ENCODE measurements at places on chromosomes 1 and 21.

- DNase-seq = no peak
Observed at GRCh38 chr1:82646888-82647287, 846.2 kb downstream of the ADGRL2 start.

DNA sequence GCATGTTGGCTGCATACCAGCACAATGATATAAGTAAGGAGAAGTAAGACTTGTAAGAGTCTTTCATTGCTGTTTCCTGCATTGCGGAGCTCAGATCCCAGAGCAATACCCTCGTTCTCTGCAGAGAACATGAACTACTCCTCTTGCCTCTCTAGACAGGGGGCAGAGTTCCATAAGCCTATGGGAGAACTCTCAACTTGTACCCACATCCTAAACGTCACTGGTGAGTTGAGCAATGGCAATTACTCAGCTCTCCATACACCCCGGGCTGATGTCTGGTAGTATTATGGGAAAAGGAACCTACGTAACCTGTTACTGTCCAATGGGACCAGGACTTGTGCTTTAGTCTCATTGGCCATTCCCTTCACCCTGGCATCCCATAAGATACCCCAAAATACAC is 27.3 kb upstream of the ZNF496 start:
- no peak for DNase-seq

DNA sequence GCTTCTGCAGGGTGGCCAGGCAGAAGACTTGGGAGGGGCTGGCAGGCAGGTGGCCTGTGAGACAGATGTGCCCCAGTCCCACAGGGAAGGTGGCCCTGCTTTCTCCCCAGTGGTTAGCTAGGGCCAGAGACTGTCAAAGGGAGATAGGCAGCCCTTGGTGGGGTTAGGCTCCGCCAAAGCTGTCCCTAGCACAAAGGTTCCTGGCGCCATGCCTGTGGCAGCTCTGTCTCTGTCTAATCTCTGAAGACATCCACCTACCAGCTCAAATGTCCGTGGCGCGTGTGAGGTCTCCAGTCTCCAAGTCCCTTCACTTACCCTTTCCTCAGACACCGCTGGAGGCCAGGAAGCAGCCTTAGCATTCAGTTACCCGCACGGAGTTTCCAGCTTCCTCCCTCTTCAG is 17.7 kb downstream of the TCP10L start:
- no peak for DNase-seq

GRCh38 chr21:26495283-26495849 is 77.7 kb downstream of the CYYR1 start:
- no peak for DNase-seq

GRCh38 chr1:93399781-93400180 is 48.1 kb upstream of the FNBP1L start:
- DNase-seq = no peak

GRCh38 chr1:54678776-54679643 is 36.7 kb upstream of the TTC4 start:
- no peak for DNase-seq

GRCh38 chr1:67159233-67159632 is 7.0 kb upstream of the IL23R start:
- peak; percentile 82 for DNase-seq

- DNase-seq = no peak
Observed at GRCh38 chr1:70143048-70143659, 62.2 kb downstream of the LRRC40 start.

GRCh38 chr1:21294266-21294989 is 4.2 kb upstream of the ECE1 start:
- peak; percentile 93 for DNase-seq

- no peak for DNase-seq
Observed at GRCh38 chr1:241702442-241703373, 50.6 kb downstream of the WDR64 start.

- peak; percentile 47 for DNase-seq
Observed at GRCh38 chr1:198925567-198925966, 286.7 kb downstream of the PTPRC start.

DNA sequence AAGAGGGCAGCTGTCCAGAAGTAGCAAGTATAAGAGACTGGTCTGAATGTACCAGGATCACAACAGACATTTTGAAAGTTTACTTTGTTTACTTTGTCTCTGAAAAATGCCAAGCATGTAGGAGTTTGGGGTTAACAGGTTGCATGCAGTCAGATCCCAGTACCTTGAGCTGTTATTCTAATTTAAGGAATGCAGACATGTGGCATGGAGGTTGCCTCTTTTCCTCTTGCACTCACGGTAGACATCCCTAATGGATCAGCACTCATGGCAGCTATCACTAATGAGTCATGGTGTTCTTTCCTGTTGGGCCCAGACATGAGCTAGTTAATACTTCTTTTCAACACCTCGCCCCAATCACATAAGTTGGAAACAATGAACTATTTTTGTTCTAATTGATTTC is 67.3 kb downstream of the GADD45A start:
- DNase-seq = no peak

DNA sequence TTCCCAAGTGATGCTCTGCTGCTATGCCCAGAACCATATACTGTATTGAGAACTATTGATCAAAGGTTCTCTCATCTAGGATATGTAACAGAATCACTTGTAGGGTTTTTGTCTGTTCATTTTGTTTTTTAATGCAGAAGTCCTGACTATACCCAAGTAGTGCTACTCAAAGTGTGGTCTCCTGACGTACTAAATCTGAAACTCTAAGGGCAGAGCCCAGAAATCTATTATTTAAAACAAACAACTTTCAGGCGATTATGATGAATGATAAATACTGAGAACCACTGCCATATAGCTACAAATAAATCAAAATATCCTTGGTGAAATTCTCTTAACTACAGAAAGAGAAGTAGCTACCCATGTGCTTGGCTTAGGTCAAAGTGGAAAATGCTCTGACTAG is 10.1 kb downstream of the ZZZ3 start:
- DNase-seq = peak; percentile 25

DNA sequence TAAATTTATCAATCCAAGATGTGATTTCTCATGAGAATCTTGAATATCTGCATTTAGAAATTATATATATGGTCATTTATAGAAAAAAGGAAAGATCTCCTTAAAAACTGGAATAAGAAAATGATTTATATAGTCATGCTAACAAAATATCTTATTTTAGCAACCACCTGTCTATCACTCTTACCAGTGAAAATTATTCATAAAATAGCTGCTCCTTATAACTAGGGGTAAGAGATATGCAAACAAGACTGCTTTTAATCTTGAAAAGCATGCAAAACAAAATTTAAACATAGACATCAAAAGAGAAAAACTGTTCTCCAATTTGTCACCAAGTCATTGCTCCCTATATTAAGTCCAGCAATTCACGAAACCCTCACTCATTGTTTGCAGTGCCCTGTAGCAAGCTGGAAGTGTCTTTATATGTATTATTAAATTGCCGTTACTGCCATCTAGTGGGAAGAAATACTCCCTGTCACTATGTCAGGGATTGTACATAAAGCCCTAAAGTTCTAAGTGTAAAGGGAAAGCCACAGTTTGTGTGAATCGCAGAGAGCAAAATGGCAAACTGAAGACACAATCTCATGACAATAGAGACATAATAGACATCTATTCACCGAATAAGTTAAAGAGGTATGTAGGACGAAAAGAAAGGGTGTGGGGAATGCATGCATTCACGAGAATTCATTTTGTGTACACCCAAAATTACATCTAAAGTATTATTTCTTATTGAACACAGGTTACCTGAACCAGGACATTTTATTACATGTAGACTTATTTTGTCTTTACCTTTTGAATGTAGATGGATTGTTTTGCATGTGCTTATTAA is 600.5 kb downstream of the USP25 start:
- DNase-seq = peak; percentile 53

DNA sequence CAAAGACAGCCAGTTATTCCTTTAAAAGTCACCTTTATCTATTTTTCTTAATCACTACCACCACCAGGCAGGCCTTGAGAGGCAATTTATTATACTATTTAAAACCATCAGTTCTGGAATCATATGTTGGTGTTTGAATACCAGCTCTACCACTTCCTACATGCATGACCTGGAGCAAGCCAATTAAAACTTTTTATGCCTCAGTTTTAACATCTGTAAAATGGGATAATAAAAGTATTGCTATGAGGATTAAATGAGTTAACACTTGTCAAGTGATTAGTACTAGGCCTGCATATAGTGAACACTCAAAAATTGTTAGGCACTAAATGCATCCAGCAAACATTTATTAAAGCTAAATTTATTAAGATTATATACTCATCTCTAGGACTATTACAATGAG is 49.2 kb upstream of the ADORA3 start:
- DNase-seq = no peak

GRCh38 chr1:102726417-102726816 is 381.9 kb downstream of the COL11A1 start:
- no peak for DNase-seq

DNA sequence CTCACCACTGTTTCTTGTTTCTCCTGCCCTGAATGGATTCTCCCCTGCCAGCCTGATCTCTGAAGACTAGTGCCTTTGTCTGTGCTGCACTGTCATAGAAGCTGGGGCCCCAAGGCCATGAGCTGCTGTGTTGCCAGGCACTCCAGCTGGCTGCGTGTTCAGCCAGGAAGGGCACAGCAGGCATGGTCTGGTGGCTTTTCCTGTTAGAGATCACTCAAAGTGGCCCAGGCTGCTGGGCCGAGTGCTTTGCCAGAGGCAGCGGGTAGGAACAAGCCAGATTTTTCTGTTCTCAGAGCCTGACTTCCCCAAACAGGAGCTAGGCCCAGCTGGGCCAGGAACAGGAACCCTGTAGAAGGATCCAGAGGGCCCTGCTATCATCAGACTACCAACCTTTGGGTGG is 5.2 kb downstream of the ADPRS start:
- no peak for DNase-seq

DNA sequence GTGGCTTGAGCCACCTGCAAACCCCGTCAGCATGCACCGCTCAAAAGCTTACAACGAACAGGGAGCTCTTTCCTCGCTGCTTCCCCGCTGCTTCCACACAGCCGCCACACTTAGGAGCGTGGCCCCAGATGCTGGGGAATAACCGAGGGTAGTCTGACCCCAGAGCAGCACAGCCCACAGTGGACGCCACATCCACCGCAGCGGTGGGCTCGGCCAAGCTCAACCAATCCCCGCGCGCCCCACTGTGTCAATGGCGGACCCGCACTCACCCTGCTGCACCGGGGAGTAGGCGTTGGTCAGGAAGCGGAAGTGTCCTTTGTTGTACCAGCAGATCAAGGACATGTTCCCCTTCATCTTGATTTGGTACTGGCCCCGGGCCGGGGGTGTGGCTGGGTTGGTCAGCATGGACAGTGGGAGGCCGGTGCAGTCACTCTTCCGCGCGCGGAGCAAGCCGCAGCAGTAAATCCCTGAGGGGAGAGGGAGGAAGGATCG is 93.5 kb downstream of the PGBD5 start:
- DNase-seq = no peak

- DNase-seq = no peak
Observed at GRCh38 chr21:31903896-31904295, 31.1 kb downstream of the HUNK start.

DNA sequence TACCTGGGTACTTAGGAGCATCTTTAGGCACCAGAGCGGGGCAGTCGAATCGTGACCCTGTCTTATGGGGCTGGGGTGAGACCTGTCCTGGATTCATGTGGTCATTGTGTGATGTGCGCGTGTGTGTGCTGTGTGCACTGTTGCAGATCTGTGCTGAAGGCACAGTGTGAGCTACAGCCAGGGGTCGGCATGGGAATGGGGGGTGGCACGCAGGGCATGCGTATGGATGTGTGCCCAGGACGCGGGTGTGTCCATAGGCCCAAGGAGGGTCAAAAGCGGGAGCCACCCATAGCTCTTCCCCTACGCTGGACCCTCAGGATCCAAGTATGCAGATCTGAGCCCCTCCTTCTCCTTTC is 14.6 kb downstream of the PTPRF start:
- no peak for DNase-seq

GRCh38 chr1:228338521-228339051 is 68.0 kb downstream of the TRIM11 start:
- DNase-seq = no peak

DNA sequence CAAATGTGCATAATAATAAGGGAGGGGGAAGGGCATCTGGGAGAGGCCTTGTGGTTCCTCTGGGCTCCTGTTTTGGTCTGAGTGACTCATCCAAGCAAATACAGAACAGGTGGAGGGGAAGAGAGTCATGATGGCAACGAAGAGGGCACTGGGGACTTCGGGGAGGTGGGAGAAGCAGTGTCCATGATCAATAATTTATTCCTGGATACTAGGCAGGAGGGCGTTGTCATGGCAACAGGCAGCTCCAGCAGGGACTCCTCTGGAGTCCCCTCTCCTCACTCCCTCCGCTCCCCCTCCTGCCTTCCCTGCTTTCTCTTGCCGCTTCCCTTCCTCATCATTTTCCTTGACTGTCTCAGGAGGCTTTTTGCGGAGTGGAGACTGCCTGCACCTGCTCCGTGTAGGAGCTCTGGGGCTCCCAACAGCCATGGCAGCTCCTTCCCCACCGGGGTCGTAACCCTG is 12.3 kb upstream of the NFASC start:
- DNase-seq = no peak

- DNase-seq = no peak
Observed at GRCh38 chr1:90856463-90857007, 139.4 kb upstream of the BARHL2 start.

GRCh38 chr1:46529031-46529630 is 22.3 kb downstream of the KNCN start:
- peak; percentile 72 for DNase-seq

- no peak for DNase-seq
Observed at GRCh38 chr1:28118640-28119307, 30.4 kb upstream of the EYA3 start.

DNA sequence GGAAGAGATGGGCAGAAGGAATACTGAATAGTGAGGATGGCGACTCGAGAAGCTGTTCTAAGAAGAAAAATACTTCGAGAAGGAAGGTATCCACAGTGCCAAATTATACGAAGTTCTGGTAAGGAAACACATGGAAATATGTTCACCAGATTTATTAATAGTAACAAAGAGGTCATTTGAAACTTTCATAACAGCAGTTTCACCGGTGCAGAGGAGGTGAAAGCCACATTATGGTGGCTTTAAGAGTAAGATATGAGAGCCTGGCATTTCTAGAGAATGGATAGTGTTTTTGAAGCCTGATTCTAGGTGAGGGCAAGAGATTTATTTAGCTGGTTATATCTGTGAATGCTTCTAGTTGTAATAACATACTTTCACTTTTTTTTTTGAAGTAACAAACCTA is 56.2 kb downstream of the DPYD start:
- no peak for DNase-seq

GRCh38 chr1:159632922-159633321 is 45.3 kb downstream of the APCS start:
- DNase-seq = no peak

- DNase-seq = no peak
Observed at GRCh38 chr1:26153966-26154532, 4.8 kb upstream of the FAM110D start.

DNA sequence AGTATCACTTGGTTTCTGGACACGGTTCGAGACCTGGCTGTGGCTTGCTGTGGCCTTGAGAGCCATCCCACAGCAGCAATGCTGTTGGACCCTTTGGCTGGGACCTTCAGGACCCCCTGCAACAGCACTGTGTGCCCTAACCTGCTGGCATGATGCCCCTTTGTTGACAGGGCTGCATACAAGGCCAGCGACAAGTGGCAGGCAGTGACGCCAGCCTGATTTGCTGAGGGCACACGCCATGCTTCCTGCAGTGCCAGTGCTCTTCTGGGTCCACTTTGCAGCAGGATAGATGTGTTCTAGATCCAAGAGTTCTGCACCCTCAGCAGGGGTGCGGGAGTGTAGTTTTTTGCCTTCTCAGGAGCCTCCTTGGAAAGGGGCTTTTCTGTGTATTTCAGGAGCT is 32.8 kb downstream of the COQ8A start:
- DNase-seq = no peak

- no peak for DNase-seq
Observed at GRCh38 chr1:10665930-10666850, 130.3 kb downstream of the CASZ1 start.

Data from activated CD4-positive, alpha-beta T cell treated with anti-CD3 and anti-CD28 coated beads, Interleukin-2, Interleukin-6, amounts not matched to agents 100 ng/mL and 50 ng/mL, durations not matched to agents 16 hours and 8 hours (primary cell).